CD8-positive, alpha-beta T cell (primary cell): ENCODE measurements at places on chromosomes 4 and X. TPM values are rescaled to one million over a fixed set of nuclear protein-coding genes. Genes with fewer than 3 reads are reported as not detected.

NDP gene
- total RNA-seq: not detected

UGT2B15 gene
- not detected for total RNA-seq

MAGIX gene
- total RNA-seq: 0.84 TPM

PDE6B gene
- total RNA-seq: 10.3 TPM

FGG gene
- not detected for total RNA-seq

WFS1 gene
- total RNA-seq: 1.2 TPM

BEND4 gene
- 0.86 TPM for total RNA-seq

POF1B gene
- total RNA-seq: not detected

ELOVL6 gene
- 0.78 TPM for total RNA-seq

MAGEB2 gene
- total RNA-seq: not detected

CITED1 gene
- total RNA-seq: not detected

FRMPD3 gene
- 0.42 TPM for total RNA-seq

PDGFC gene
- total RNA-seq: not detected

GCNA gene
- total RNA-seq: 3.9 TPM

PLXNA3 gene
- total RNA-seq: 46.7 TPM

AMTN gene
- total RNA-seq: not detected

SPANXN4 gene
- total RNA-seq: not detected

CENPU gene
- 3.4 TPM for total RNA-seq

CYBB gene
- 0.53 TPM for total RNA-seq

TTC29 gene
- total RNA-seq: not detected

FGF13 gene
- total RNA-seq: not detected

TBC1D14 gene
- total RNA-seq: 30.9 TPM

ACE2 gene
- total RNA-seq: not detected

PRRG3 gene
- not detected for total RNA-seq

HMGN5 gene
- 0.92 TPM for total RNA-seq

MEPE gene
- total RNA-seq: not detected

INTU gene
- total RNA-seq: 0.16 TPM

IGSF1 gene
- not detected for total RNA-seq

CT45A1 gene
- total RNA-seq: not detected

EMCN gene
- total RNA-seq: not detected

RTL9 gene
- total RNA-seq: not detected

UBA1 gene
- total RNA-seq: 63.8 TPM

TLR10 gene
- total RNA-seq: 0.22 TPM

EDA2R gene
- not detected for total RNA-seq

PARM1 gene
- total RNA-seq: not detected

MAGEA12 gene
- not detected for total RNA-seq

PPP4R3C gene
- not detected for total RNA-seq
